Naive thymus-derived CD4-positive, alpha-beta T cell (primary cell): ENCODE measurements at places on chromosomes 13 and 19.

- DNase-seq: peak; percentile 32
- no peak overlapping the region for H3K27ac ChIP-seq
- no peaks in the 10 kb centered on the region for H3K4me1 ChIP-seq
Measured at GRCh38 chr19:55216461-55217198, 7.3 kb upstream of the PTPRH start.

DNA sequence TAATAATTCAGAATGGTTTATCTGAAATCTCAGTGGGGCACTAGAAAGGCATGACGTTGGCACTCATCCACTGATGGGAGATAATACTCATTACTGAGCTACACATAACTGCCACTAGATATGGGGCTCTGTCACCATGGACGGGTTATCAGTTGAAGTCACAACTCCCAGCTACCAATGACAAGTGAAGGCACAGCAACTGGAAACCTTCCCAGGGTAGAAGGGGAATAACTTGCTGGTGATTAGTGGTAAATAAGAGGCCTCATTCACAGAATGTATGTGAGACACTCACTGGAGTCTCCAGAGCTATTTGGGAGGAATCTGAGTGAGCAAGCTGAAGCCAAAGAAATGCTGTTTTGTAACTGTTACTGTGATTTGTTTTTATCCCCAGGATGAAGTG is 249.6 kb downstream of the ENOX1 start:
- no peak overlapping the region for H3K27ac ChIP-seq
- H3K27me3 ChIP-seq: no peaks in the 10 kb centered on the region
- no peak for DNase-seq
- H3K4me1 ChIP-seq: no peaks in the 10 kb centered on the region
- no peaks in the 10 kb centered on the region for H3K36me3 ChIP-seq

GRCh38 chr13:21606251-21606650 is 2.3 kb upstream of the MICU2 start:
- H3K27me3 ChIP-seq: no peaks in the 10 kb centered on the region
- no peak overlapping the region for H3K4me3 ChIP-seq
- H3K4me1 ChIP-seq: peaks cover 16% of the 10 kb centered on the region
- no peaks in the 10 kb centered on the region for H3K36me3 ChIP-seq
- DNase-seq: no peak
- H3K27ac ChIP-seq: no peak overlapping the region

GRCh38 chr19:12792051-12792852 is 966 bp downstream of the JUNB start:
- H3K27me3 ChIP-seq: no peaks in the 10 kb centered on the region
- peaks cover 36% of the 10 kb centered on the region for H3K4me1 ChIP-seq
- peak overlapping the region; percentile 98 for H3K4me3 ChIP-seq
- peak overlapping the region; percentile 99 for H3K27ac ChIP-seq
- DNase-seq: peak; percentile 82

GRCh38 chr19:32573492-32573794 is 7.5 kb upstream of the PDCD5 start:
- H3K36me3 ChIP-seq: no peaks in the 10 kb centered on the region
- DNase-seq: no peak
- H3K4me1 ChIP-seq: no peaks in the 10 kb centered on the region
- H3K27me3 ChIP-seq: no peaks in the 10 kb centered on the region
- H3K4me3 ChIP-seq: no peak overlapping the region
